Pons (tissue), 1 donor: ENCODE measurements at places on chromosomes 13 and 19.

DNA sequence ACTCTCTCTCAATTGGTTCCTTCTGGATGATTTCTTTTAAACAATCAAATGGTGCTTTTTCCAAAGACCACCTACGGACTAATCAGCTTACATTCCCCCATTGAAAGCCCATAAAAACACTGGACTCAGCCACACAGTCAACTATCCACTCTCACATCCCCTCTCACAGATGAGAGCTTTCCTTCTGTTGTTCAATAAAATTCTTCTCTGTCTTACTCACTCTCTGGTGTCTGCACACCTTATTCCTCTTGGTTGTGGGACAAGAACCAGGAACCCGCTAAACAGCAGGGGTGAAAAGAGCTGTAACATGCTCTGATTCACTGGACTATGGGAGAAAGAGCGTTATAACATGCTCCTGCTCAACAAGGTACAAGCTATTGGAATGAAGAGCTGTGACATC is 2896.2 kb downstream of the PCDH9 start:
- no peak for DNase-seq

GRCh38 chr13:100495455-100495854 is 93.1 kb downstream of the GGACT start:
- DNase-seq: no peak

- DNase-seq: no peak
Observed at GRCh38 chr13:51865838-51866237, 4.1 kb downstream of the CCDC70 start.

GRCh38 chr13:42548731-42549551 is 25.0 kb upstream of the TNFSF11 start:
- DNase-seq: peak; percentile 47

DNA sequence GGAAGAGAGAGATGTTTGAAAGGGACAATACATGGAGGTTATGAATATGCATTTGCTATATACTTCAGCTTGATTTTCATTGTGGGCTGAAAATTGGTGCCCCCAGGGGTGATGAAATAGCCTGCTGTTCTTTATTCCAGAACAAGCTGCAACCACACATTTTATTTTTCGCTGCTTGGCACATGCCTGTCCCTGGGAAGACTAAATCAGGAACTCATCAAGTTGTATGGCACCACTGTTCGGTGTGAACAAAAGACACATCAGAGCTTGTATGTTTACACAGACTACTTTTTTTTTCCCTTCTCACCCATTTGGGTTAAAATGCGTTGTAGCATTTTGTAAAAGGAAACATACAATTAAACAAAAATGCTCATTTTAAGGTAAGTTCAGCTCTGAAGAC is 230.7 kb downstream of the NALCN start:
- peak; percentile 65 for DNase-seq

DNA sequence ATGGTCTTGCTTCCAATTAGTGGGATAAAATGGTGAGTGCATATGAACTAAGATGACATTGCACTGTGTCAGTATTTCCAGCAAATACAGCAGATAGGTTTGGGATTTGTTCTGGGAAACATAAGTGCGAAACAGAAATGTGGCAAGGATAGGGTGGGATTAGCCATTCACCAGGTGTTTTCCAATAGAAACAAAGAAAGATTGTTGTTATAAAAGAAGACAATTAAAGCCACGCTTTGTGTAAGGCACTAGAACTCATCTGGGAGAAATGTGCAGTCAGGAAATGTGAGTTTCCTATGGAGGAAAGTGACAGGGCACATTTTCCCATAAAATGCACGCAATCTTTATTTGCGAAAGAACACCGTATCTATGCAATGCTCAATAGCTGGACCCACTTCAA is 1547.8 kb downstream of the EFNB2 start:
- no peak for DNase-seq

DNA sequence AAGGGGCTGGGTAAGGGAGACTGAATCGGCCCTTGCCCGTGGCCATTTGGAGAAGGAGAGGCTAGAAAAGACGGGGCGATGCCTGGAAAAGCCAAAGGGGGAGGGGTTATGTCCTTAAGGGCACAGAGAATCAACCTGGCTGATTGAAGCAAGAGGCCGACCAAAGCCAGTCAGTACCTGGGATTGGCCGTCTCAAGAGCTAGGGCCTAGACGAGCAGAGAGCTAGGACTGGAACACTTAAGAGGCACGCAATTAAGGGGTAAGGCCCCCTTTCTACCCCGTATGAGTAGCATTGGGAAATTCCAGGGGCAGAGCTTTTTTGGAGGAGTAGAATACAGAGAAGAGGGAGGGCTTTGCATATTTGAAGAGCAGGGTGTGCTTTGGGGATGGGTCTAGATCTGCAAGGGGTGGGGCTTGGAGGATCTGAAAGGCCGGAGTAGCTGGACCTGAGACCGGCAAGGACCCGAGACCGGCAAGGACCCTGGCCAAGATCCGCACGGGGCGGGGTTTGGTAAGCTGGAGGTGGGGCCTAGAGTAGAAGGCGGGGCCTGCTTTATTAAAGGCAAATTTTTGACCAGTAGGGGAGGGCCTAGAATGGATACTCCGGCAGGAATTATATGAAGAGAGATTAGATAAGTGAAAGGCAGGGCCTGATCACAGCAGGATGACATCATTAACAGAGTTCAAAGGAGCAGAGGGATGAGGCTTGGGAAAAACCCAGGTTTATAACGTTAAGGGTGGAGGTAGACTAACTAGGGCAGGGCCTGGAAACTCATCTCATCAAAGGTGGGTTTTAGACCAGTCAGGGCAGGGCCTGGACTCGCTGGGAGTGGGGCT is 10.7 kb upstream of the CACNG6 start:
- DNase-seq: peak; percentile 15

GRCh38 chr19:18167011-18167410 is 6.6 kb upstream of the IFI30 start:
- no peak for DNase-seq

GRCh38 chr13:49304763-49305700 is 57.3 kb downstream of the CDADC1 start:
- DNase-seq: no peak

DNA sequence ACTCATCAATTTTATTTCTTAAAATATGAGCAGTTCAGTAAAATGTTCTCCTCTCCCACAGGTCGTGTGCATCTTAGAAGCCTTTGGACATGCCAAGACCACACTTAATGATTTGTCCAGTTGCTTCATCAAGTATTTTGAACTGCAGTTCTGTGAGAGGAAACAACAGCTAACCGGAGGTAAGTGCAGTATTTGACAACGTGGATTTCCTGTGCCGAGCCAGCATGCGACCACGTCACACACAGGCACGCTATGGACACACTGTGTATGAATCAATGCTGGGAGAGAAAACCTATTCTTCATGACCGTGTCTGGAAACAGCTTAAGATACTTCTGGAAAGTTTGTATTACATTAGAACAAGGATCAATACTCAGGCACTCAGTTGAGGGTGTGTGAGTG is 268.5 kb downstream of the MYO16 start:
- no peak for DNase-seq

- no peak for DNase-seq
Observed at GRCh38 chr19:52211926-52212571, 22.2 kb downstream of the PPP2R1A start.

DNA sequence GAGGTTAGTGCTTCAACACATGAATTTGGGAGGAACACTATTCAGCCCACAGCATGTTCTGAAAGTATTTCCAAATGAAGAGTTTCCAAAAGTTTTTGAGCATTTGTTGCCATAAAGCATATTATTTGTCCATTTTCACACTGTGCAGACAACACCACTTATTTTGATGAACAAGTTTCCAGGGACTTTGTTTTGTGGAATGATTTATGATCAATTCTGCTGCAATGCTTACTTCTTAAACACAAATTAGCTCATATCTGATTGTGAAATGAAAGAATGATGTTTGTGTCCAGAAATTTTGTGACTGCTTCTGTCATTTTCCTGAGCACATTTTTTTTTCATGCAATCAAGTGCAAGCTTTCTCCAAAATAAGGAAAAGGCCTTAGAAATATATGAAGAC is 205.3 kb downstream of the RAP2A start:
- no peak for DNase-seq

DNA sequence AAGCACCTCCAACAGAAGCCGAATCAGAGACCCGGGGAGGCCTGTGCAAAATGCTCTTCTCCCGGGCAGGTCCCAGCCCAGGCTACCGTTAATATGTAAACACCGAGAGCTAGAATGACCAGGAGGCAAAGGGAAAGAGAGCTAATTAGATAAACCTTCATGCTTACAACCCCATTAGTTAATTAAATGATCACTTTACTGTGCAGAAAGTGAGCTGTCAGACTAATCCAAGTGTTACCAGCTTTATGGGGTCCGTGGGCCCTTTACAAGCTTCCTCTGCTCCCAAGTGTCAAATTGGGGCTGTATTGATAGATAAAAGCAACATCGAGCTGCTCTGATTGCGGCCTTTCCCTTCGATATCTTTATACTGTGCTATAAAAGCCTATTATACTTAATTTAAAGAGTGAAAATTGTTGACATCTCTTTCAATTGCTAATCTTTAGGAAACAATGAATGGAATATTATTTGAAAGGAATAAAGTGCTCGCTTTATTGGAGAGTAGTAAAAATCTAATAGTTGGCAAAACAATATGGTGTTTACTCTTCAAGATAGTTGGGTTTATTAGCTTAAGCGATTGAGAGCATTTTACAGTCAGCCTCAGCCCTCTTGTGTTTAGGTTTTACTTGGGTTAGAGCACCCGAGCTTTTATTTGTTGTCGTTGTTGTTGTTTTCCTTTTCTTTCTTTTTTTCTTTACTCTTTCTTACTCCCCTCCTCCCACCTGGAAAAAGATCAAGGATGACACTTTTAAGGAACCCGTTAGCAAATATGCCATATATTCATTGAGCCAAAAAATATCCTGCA is 189.3 kb upstream of the GPR12 start:
- DNase-seq: no peak

- no peak for DNase-seq
Observed at GRCh38 chr13:106998664-106999063, 430.7 kb upstream of the ARGLU1 start.

DNA sequence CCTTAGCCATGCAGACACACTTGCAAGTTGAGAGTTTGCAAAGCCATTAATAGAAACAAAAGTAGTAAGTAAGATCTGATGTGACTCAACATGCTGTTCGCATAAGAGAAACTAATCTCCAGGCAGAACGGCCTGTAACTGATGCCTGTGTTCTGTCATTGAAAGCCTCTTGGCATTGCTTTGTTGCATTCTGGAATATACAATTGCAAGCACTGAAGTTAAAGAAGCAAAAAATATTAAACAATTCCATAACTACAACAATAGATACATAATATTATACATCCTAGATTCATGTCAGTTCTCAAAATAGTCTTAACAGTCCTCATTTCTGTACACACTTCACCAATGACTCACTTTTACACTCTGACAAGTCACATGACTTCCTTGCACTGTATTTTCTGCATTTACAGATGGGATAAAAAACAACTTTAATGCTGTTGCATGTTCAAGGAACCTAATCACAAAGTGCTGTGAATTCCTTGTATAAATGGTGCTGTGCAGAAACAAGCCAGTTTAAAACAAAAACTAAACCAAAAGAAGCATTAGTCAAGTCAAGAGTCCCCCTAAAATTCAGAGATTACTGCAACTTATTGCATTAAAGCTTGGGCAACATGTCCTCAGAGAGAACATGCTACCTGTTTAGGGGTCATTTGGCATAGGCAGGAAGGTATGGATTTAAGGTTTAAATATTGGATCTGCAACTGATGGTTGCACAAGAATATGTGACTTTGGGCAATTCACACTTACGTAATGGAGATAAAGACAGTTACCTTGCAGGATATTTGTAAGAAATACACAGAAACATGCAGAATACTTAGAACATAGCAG is 79.5 kb upstream of the SERP2 start:
- DNase-seq: no peak

DNA sequence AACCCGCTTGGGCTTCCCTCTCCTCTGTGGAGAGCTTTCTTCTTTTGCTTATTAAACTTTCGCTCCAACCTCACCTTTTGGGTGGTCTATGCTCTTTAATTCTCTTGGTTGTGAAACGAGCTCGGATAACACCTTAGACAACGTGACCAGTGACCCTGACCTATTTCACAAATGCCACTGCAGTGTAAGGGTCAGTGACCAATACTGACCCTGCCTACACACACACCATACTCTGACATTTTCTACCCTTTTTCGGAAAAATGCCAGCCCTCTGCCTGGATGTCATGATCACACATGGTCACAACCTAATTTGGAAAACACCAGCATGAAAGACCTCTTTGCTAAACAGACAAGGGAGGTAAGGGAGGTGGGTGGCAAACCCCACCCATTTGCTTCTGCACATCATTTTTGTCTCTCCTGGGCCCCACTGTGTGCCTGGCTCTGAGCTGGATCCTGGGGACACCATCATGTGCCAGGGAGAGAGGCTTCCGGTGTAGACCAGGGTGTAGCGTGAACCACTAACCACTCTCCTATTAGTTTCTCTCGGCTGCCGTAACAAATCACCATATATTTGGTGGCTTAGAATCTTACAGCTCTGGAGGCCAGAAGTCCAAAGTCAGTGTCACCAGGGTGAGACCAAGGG is 9.9 kb downstream of the ETFB start:
- DNase-seq: no peak
